ENCODE measurements at places on chromosomes 5 and 9.

DNA sequence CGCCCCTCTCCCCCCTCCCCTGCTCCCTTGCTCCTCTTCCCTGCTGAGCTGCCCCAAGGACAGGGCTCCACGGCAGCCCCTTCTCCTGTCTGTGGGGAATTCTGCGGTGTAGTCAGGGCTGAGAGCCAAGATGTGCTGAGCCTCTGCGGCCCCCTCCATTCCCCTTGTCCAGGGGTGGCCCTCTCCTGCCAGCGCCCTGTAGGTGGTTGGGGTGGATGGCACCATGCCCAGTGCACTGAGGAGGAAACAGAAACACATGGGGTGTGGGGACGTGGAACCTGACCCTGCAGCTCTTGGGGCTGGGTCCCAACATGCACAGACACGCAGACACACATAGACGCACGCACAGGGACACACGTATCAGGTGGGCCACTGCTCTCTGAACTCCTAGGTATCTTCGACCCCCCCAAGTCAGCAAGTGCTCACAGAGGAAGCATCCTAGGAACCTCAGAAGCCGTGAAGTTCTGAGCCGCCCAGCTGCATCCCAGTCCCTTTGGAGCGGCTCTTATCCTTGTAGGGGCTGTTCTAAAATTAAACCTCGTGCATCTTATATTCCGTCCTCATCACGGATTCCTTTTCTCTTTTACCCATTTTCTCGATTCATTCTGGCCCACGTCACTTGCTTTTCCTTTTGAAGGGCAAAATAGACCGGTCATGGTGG lies 64.8 kb downstream of the HMCN2 start:
- no peak for DNase-seq

DNA sequence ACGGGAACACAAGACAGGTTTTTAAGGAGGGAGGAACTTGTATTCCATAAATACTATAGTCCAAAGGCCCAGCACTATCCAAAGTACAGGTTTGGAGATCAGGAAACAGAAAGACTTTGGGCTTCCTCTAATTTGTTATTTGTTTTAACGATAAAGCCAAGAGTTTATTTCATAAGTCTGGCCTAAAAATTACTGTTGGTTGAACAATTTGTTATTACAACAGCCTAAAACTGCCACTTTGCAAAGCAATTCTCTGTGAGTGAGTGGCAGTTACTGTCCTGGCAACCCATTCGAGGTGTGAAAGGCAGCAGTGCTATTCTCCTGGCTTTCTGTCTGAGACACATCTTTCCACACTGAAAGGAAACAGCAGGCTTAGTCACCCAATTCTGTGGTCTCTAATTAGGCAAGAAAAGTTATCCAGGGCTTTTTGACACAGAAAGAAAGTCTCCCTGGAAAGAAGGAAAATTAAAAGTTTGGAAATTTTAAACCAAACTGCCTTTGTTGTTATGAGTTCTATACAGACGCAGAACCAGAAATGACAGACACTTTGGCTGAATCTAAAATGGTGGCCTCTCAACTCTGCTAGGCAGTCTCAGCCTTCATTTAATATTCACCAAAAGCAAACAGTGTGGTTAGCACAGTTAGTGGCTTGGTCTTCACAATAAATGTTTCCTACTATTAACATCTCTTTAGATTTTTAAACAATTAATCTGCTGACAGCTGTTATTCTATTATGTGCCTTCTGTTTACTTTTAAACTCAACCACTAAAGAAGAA lies 33.9 kb downstream of the PSMB7 start:
- no peak for DNase-seq

DNA sequence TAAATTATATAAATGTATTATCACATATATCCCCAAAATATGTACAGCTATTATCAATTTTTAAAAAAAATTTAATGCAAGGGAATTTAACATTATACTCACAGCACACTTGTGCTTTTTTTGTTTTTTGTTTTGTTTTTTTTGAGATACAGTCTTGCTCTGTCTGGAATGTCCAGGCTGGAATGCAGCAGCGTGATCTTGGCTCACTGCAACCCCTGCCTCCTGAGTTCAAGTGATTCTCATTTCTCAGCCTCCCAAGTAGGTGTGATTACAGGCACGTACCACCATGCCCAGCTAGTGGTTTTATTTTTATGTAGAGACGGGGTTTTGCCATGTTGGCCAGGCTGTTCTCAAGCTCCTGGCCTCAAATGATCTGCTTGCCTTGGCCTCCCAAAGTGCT lies 58.3 kb downstream of the GLIS3 start:
- no peak for DNase-seq

DNA sequence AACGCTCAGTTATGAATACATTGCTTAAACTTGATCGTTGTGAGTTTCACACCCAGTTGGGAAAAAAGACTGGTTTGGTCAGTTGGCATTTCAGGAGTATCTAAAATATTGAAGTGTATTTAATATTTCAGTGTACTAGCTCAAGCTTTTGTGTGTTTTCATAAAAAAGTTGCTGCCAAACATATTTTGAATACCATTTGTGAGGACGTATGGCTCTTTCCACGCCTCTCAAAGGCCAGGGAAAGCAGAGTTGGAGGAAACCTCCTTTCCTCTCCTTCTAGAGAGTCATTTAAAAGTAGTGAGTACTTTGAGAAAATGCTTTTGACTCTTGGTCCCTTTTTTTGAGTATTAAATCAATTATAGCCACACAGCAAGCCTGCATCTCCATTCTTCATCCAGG lies 43.2 kb upstream of the ANKRD33B start:
- DNase-seq = no peak

DNA sequence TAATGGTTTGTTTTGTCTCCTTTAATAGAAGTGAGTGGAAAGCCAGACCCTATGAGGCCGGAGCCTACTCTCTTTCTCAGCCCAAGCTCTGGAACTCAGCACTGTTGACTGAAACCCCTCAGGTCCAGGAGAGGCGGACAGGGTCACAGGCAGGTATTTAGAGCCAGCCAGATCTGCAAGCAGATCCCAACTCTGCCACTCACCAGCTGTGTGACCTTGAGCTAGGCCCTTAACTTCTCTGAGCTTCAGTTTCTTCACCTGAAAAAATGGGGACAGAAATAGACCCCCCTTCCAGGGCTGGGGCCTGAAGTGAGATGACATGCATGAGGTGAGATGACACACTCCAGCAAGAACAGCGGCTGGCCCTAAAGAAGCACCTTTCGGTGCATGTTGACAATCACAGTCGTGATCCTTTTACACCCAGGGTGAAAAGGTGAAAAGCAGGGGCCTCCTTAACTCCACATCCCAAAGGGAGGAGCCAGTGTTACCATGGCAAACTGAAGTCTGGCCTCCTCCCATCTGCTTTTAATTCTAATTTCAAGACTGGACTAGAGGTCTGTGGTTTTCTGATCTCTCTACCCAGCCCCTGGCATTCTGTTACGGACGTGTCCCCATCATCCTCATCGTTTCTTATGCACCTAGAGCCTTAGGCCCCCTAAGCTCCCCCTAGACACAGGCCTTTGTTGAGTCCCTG lies 27.2 kb downstream of the MORN5 start:
- DNase-seq = no peak

GRCh38 chr9:110619831-110620230 lies 40.3 kb upstream of the SVEP1 start:
- DNase-seq = no peak

DNA sequence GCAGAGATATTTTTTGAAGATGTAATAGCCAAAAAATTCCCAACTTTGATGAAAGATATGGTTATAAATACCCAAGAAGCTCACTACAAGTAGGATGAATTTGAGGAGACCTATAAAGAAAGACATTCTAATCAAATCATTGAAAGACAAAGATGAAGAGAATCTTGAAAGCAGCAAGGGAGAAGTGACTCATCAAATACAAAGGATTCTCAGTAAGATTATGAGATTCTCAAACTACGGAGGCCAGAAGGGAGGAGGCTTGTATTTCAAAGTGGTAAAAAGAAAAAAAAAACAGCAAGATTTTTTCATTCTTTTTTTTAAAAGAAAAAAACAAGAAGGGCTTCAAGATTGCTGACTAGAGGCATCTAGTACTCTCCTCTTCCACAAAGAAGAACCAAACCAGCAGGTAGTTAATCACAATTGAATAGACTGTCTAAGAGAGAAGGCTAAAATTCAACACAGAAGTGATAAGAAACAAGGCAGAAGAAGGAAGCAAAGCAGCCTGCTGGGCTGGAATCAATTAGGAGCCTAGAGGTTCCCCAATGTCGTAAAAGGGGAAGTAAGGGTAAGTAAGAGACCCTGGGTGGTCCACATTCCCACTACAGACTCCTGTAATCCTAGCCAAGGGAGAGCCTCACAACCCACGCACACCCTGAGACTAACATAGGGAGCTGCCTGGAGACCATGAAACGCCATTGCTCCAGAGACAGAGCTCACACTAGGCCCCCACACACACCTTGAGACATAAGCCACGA lies 59.1 kb upstream of the NIPAL4 start:
- DNase-seq = no peak

DNA sequence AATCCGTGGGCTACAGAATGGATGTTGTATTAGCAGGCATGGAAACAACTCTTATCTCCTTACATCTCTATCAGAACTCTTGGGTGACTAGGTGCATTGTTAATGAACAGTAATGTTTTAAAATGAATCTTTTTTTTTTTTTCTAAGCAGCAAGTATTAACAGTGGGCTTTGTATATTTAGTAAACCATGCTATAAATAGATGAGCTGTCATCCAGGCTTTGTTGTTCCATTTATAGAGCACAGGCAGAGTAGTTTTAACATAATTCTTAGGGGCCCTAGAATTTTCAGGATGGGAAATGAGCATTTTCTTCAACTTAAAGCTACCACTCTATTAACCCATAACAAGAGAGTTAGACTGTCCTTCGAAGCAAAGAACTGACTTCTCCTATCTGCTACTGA lies 233.7 kb upstream of the ADAMTSL1 start:
- no peak for DNase-seq

DNA sequence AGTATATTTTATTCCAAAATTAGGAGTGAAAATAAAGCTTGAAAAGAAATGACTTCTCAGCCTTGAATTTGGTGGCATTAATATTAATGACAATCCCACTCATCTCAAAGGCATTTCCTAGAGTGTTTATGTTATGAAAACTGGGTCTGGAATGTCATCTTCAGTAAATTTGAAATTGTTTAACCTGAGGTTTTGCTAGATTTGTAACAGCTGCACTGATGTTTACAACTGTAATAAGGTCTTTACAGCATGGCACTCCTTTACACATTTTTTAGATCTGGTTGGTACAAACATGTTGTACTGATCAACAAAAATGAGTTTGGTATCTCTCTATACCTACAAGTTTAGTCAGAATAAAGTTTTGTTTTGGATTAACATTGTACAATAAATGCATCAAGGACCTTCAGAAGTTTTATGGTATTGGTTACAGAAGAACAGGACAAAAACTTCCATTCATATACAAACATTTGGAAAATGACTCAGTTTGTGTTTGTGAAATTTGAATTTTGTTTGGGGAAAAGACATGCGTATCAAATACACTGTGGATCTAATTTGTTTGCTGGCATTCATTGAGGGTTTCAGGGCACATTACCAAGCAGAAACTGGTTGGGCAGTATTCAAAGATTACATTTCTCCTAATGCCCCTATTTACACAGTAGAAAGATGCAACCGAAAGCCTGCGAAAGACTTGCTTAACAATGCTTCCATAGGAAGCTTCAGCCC lies 11.6 kb downstream of the FANCC start:
- no peak for DNase-seq

- DNase-seq = no peak
Measured at GRCh38 chr5:123134653-123135181, 45.7 kb downstream of the PRDM6 start.

- DNase-seq = no peak
Measured at GRCh38 chr5:172920447-172920849, 38.8 kb upstream of the RPL26L1 start.

- DNase-seq = no peak
Measured at GRCh38 chr5:127810707-127811490, 107.7 kb downstream of the CCDC192 start.

DNA sequence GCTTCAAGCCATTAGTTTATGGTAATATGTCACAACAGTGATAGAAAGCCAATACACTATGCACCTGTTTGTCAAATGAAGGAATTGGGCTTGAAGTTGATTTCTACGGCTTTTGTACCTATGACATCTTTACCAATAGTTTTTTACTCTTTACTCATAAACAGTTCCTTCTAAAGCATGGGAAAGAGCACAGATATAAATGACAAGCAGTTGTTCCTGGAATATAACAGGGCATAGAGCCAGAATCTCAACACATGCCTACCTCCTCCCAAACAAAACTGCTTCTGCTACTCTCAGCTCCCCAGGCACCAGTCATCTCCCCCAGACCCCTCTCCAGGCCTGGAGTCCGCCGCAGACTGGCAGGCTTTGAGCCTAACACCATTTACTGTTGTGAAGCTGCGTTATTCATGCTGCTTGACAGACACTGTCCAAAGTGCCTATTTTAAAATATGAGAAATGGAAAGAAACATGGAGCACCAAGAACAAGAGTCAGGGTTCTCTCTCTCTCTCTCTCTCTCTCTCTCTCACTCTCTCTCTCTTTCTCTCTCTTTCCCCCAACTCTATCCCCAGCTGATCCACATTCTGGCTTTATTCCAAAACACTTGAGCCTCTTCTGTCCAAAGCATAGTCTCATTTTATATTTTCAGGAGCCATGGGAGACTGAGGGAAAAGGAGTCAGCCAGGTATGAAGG lies 111.6 kb downstream of the ADRB2 start:
- no peak for DNase-seq

- no peak for DNase-seq
Measured at GRCh38 chr5:30142432-30142831, 1051.1 kb upstream of the CDH6 start.

- DNase-seq = no peak
Measured at GRCh38 chr5:36423578-36424307, 122.0 kb upstream of the RANBP3L start.

DNA sequence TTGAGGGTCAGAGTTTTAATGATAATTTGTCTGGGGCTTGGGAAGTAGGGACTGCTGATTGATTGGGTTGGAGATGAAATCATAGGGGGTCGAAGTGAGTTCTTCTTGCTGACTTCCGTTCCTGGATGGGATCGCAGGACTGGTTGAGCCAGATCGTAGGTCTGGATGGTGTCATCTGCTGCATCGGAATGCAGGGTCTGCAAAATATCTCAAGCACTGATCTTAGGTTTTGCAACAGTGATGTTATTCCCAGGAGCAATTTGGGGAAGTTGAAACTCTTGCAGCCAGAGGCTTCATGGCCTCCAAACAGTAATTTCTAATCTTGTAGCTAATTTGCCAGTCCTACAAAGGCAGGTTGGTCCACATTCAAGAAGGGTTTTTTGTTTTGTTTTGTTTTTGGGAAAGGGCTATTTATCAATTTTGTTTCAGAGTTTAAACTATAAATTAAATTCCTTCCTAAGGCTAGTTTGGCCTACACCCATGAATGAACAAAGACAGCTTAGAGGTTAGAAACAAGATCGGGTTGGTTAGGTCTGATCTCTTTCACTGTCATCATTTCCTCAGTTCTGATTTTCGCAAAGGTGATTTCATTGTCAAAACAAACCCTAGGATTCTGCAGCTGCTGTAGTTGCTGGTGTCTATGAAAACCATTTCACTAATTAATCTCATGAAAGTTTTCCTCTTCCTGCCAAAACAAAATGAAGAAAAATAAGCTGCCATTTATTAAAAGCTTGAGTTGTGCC lies 388.0 kb downstream of the TMEM232 start:
- no peak for DNase-seq
